ENCODE measurements at places on chromosomes 16 and 17.

GRCh38 chr17:44912763-44913544 lies 2.3 kb downstream of the GFAP start:
- no peak for DNase-seq

DNA sequence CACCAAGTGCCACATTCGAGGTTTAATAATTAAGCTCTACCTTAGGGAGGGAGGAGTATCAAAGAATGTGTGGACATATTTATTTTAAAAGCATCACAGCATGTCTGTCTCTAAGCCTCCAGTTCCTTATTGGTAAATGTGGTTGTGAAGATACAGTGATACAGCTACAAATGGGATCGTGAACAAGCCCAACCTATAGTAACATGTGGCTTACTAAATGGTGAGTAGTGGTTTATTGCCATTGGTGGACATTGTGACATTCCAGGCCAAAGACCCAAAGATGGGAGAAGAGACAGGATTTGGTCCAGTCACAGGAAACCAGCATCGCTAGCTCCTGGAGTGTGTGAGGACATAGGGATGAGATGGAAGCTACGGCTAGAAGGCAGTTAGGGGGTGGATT lies 51.2 kb downstream of the IQCK start:
- no peak for DNase-seq

DNA sequence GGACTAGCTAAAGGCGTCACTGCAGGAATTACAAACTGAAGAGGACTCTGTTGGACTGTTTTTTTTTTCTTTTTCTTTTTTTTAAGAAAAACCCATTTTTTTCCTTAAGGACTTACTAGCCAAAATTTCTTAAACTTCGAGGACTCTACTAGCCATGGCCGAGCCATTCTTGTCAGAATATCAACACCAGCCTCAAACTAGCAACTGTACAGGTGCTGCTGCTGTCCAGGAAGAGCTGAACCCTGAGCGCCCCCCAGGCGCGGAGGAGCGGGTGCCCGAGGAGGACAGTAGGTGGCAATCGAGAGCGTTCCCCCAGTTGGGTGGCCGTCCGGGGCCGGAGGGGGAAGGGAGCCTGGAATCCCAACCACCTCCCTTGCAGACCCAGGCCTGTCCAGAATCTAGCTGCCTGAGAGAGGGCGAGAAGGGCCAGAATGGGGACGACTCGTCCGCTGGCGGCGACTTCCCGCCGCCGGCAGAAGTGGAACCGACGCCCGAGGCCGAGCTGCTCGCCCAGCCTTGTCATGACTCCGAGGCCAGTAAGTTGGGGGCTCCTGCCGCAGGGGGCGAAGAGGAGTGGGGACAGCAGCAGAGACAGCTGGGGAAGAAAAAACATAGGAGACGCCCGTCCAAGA lies 878 bp downstream of the HEXIM1 start:
- DNase-seq, result peak; percentile 70

DNA sequence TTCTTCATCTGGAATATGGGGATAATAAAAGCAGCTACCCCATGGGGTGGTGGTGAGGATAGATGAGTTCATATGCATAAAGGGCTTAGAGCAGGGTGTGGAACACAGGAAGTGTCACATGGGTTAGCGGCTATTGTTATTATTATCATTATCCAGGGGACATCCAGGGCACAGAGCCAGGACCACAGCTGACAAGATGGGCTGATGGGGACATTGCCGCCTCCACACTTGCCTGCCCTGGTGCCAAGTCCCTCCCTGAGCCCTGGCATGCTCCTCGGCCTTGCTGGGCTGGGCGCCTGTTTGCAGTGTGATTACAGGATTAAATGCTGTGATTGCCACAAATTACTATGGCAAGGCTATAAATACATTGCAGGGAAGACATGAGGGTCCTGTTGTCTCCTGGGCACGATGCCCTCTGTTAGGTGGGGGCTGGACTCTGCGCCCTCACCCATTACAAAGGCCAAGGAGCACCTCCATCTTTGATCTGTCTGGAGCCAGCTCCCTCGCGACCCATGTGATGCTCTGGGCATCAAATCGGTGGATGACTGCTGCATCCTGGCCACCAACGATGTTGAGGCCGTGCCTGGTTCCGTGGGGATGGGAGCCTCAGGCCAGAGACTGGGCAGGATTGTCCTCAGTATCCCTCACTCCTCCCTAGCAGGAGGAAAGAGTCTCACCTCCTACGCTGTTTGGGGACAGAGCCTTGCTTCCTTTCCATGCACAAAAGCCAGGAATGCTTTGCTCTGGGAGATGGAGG lies 43.2 kb downstream of the PIMREG start:
- no peak for DNase-seq

DNA sequence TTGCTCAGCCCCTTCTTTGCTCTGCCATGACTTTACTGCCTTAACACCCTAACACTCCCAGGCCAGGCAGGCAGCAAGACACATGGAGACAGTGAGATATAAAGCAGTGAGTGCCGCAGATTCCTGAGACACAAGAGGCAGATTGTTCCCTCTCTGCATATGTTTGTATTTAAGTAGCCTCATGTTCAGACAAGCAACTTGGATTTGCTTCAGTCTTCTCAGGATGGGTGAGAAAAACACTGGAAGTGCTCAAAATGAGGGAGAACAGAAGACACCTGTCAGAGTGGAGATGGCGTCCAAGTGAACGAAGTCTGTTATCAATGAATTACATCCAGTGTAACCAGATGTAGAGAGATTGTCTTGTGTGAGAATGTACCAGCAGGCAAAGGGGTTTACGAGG lies 86.8 kb downstream of the CES1 start:
- DNase-seq, result no peak

DNA sequence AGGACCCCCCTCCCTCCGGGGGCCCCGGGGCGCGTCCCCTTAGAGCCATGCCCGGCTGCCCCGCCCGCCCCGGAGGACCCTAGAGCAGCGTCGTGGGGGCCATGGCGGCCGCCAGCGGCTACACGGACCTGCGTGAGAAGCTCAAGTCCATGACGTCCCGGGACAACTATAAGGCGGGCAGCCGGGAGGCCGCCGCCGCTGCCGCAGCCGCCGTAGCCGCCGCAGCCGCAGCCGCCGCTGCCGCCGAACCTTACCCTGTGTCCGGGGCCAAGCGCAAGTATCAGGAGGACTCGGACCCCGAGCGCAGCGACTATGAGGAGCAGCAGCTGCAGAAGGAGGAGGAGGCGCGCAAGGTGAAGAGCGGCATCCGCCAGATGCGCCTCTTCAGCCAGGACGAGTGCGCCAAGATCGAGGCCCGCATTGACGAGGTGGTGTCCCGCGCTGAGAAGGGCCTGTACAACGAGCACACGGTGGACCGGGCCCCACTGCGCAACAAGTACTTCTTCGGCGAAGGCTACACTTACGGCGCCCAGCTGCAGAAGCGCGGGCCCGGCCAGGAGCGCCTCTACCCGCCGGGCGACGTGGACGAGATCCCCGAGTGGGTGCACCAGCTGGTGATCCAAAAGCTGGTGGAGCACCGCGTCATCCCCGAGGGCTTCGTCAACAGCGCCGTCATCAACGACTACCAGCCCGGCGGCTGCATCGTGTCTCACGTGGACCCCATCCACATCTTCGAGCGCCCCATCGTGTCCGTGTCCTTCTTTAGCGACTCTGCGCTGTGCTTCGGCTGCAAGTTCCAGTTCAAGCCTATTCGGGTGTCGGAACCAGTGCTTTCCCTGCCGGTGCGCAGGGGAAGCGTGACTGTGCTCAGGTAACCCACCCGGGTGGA lies 759 bp downstream of the ALKBH5 start:
- peak; percentile 78 for DNase-seq

GRCh38 chr16:18788828-18789514 lies 1.2 kb downstream of the RPS15A start:
- DNase-seq, result no peak

- DNase-seq, result no peak
Observed at GRCh38 chr17:15263206-15263579, 1.9 kb downstream of the PMP22 start.

GRCh38 chr17:28338056-28338768 lies 2.7 kb downstream of the TNFAIP1 start:
- DNase-seq, result no peak

- DNase-seq, result no peak
Observed at GRCh38 chr17:80636361-80637018, 91.9 kb downstream of the RPTOR start.

- DNase-seq, result no peak
Observed at GRCh38 chr16:77168901-77169300, 22.1 kb upstream of the MON1B start.

DNA sequence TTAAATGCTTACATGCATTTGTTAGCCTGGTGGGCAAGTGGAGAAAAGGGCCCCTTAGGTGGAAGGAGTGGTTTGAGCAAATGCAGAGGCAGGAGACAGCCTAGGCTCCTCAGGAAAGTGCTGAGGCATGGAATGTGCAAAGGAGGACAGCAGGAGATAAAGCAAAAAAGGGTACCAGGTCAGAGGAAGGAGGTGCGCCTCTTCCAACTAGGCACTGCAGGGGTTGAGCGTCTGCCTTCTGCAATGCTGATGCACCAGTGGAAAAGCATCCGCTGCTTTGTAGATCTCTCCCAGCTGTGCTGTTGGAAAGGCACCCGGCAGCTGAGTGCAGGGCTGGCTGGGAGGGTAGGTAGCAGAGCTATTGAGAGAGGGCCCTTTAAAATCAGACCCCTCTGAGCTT lies 287.0 kb upstream of the XYLT1 start:
- DNase-seq, result no peak

DNA sequence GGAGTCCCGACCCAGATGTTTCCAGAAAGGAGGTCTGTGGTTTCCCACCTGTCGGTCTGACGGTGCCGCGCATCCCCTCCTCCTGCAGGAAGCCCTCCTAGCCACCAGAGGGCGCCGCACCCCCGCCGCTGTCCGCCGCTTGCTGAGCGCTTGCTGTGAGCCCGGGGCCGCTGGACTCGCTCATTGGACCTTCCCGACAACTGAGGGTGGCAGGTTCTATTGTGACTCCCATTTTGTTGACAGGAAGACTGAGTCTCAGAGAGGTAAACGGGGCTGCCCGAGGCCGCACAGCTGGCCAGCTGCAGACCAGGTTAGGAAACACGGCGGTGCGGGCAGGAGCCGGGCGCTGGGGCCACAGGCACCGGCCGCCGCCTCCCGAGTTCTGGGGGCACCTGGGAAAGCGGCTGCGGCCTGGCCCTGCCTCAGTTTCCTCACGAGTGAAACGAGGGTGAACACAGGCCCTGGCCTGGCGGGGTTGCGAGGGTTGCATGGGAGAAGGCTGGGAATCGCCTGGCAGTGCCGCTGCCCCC lies 191.1 kb upstream of the CIBAR2 start:
- peak; percentile 70 for DNase-seq

- no peak for DNase-seq
Observed at GRCh38 chr16:20942256-20942655, 41.7 kb downstream of the LYRM1 start.

DNA sequence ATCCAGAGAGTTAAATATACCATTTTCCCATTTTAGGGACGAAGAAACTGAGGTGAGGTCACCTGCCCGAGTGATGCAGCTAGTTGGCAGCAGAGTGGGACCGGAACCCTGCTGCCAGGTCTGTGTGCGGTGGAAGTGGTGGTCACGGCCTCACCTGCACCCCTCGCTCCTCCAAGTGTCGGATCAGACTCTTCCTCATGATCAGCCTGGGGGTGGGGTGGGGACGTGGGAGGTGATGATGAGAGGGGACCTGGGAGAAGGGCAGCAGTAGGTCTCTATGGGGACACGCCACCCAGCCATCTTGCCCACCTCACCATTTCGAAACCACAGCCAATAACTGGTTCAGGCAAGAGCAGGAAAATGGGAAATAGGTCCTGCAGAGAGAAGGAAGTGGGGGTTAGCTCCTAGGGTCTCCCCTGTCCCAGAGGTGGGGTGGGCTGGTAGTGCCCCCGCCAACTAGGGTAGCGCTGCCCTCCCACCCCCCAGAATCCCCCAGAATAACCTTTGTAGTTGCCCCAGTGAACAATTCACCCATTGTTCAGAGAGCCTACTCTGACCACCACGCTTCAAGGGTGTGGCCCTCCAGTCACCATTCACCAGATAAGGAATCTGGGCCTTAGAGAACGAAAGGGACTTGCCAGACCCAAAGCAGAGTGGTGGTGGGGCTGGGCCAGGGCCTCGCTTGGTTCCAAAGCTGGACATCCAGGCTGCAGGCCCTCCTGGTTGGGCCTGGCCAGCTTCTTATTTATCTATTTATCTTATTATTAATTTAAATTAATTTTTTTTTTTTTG lies 5.1 kb downstream of the GDPD3 start:
- DNase-seq, result no peak

DNA sequence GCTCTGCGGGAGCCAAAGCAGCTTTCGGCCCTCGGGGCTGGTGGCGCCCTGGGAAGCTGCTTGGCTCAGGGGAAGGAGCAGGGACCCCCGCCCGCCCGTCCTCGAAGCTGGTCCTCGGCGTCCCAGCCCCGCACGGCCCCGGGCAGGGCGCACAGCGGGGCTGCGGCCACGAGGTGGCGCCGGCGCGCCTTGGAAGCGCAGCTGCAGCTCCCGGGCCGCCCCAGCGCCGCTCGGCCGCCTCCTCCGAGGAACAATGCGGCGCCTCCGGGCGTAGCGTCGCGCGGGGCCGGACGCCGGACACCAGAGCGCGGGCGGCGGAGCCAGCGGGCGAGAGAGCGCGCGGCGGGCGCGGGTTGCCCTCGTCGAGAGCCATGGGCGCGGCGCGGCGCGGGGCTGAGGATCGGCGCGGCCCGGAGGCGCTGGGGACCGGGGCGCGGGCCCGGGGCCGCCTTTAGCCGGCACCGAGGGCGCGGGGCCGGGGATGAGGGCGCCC lies at the start of gene MGAT5B:
Gene MGAT5B (plus strand): TSS at position 229 of the 493 bp plus-strand sequence. CDS start 626 bp downstream, outside the sequence.
- DNase-seq, result peak; percentile 77

GRCh38 chr17:37286430-37286829 lies 89.4 kb upstream of the C17orf78 start:
- DNase-seq, result no peak

DNA sequence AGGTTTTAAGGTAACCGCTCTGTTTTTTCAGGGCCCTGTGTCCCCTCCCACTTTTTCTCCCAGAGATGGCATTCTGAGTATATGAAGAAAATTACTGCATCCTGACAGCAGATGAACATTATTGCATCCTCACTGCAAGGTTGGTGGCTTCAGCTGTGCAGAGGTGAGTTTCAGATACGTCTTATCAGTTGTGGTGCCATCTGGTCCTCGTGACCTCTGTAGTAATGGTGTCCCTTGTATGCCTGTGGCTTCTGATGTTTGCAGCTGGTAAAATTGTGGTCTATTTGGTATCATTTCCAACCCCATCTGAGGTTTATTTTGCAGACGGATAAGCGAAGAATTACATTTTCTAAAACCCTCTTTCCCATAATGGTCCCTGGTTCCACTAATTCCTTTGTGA lies 417.0 kb downstream of the HS3ST3B1 start:
- DNase-seq, result no peak

DNA sequence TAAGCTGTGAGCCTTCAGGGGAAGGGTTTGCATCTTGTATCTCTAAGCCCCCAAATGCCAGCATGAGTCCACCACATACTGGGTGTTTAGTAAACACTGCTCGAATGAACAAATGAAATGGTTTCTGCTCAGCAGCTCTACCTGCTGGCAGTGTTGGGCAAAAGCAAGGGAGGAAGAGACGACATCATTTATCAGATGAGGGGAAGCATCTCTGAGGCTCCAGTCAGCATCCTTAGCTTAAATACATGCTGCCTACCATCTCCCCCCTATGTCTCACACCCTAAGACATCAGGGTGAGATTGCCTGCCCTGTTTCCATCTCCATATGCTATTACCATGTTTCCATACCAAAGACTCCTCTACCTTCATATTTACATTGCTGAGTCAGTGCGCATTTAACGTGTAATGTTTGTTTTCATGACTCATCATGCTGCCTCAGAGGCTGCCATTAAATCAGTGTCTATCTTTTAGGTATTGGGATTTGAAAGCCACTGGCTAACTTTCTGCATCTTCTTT lies 379.8 kb downstream of the UTP18 start:
- no peak for DNase-seq

GRCh38 chr17:18002171-18002570 lies 29.5 kb downstream of the DRC3 start:
- DNase-seq, result no peak

GRCh38 chr16:81804134-81804610 lies 25.1 kb downstream of the PLCG2 start:
- no peak for DNase-seq

All from activated CD4-positive, alpha-beta T cell treated with anti-CD3 and anti-CD28 coated beads, Interleukin-2, amount 50 U/mL, for 1 hour (primary cell).